Hepatic stellate cell (primary cell): ENCODE measurements at places on chromosomes 12 and 14.

GRCh38 chr12:51822956-51823355 is 25.6 kb downstream of the FIGNL2 start:
- no peak for DNase-seq

- DNase-seq = no peak
Observed at GRCh38 chr14:98182393-98183055, 1089.5 kb downstream of the BCL11B start.

GRCh38 chr12:106359646-106360399 is 2.3 kb downstream of the POLR3B start:
- no peak for DNase-seq

DNA sequence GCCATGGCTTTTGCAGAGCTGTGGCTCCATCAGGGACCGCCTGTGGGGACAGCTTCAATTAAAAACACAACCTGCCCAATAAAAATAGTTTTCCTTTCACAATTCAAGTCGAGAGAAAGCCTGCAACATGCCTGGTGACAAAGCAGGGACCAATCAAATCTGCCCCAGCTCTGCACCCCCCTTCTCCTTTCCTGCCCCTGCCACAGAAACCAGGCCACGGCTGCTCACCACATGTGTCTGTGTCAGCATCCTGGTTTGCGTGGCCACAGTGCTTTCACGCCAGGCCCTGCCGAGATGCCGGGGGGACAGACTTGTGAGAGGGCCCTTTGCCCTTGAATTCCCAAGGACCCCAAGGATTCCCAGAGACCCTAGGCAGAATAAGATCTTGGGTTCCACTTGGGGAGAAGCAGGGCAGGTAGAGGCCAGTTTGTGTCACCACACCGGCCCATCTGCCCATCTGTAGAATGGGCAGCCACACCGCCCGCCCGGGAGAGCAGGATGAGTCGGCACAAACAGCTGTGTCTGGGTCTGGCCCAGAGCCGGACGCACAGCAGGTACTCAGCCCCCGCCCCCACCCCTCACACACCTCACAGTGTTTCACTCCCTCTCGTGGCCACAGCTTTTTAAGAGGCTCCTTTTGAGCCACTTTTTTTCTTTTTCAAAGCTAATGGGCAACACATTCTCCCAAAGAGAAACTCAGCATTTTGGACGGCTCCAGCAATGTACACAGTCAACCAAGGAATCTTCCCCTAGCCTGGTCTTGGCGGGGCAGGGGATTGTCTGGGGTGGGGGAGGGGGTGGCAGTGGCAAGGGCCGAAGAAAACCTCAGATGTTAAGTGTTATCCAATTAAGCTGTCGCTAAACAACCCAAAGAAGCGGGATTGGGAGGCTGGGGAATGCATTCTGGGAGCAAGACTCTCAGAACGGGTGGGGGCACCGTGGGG is 41.5 kb downstream of the BCL11B start:
- DNase-seq = no peak

DNA sequence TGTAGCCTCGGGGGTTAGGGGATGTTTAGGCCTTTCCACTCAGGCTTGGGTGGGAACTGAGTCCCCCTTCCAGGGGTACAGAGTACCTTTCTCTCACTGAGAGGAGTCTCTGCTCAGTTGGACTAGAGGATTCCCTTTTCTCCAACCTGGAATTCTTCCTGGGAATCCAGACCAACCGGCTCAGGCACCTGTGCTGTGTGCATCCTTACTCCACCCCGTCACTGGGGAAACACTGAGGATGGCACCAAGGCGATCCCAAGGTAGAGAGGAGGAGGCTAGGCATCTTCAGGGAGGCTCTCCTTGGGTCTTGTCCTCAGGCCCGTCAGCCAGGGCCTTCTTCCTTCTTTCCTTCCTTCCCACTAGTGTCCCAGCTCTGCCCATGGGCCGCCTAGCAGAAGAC is 871 bp upstream of the TGM1 start:
- no peak for DNase-seq

DNA sequence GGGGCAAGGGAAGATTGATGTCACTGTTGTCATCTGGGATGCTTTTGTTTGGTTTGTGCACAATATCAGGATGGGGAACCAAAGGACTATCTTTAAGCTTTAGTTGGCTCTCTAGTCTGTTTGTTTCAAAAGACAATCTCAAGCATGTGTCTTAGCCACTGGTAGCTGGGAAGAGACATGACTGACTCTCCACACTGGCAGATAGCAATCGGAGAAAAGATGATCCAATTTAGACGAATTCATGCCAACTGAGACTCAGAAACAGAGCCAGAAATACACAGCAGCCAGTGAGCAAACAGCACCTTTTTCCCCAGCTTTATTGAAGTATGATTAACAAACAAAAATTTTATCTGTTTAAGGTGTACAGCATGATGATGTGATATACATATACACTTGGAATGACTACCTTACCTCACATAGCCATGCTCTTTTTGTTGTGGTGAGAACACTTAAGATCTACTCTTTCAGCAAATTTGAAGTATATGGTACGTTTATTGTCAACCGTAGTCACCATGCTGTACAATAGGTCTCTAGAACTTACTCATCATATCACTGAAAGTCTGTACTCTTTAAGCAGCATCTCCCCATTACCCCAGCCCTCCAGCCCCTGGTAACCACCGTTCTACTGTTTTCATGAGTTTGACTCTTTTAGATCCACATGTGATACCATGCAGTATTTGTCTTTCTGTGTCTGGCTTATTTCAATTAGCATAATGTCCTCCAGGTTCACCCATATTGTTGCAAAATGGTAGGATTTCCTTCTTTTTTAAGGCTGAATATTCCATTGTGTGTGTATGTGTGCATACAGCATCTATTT is 50.6 kb downstream of the DUSP16 start:
- no peak for DNase-seq

GRCh38 chr14:60721326-60722106 is 2.6 kb downstream of the SIX4 start:
- DNase-seq = peak; percentile 46

GRCh38 chr12:93793007-93793406 is 115.8 kb downstream of the CRADD start:
- DNase-seq = no peak
